AG08395 (cell line): ENCODE measurements at places on chromosomes 7 and 10.

DNA sequence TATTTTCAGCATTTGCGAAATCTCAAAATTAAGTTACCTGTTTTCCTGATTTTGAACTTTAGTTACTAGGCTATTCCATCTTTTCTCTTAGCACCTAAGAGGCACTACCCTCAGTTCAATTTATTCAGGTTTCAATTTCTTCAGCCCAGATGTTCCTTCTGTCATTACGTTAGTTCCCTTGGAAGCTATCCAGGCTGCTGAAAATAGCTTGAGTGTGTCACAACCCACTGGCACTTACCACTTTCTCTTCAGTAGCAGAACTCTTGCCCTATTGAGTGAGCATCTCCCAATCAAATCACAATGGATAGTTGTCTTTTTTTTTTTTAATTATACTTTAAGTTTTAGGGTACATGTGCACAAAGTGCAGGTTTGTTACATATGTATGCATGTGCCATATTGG, 332.7 kb upstream of the LRGUK start:
- DNase-seq, result peak; percentile 39

DNA sequence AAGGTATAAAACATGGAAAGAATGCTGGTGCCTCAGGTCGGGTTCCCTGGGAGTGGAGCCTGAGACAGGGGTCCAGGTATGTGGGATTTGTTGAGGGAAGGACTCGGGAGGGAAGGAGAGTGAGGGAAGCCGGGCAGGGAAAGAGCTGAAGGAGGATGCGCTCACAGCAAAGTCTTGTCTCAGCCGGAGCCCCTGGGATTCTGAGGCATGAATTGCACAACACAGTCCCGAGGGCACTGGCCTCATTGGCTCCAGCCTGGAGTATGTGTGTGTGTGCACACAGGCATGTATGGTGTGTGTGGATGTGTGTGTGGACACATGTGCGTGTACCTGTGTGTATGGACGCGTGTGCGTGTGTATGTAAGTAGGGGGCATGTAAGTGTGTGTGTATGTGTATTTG, 87.4 kb downstream of the WDFY4 start:
- no peak for DNase-seq

- DNase-seq, result no peak
These were observed 4.9 kb upstream of the CHST12 start for GRCh38 chr7:2398506-2398905.

- DNase-seq, result no peak
These were observed 48.1 kb downstream of the PARD3 start for GRCh38 chr10:34766811-34767494.

GRCh38 chr10:62916141-62916603, 100.0 kb upstream of the EGR2 start:
- peak; percentile 84 for DNase-seq

- DNase-seq, result no peak
These were observed 10.9 kb upstream of the PLAU start for GRCh38 chr10:73900064-73900463.

GRCh38 chr7:74430961-74431466, 22.7 kb upstream of the GTF2IRD1 start:
- DNase-seq, result no peak

DNA sequence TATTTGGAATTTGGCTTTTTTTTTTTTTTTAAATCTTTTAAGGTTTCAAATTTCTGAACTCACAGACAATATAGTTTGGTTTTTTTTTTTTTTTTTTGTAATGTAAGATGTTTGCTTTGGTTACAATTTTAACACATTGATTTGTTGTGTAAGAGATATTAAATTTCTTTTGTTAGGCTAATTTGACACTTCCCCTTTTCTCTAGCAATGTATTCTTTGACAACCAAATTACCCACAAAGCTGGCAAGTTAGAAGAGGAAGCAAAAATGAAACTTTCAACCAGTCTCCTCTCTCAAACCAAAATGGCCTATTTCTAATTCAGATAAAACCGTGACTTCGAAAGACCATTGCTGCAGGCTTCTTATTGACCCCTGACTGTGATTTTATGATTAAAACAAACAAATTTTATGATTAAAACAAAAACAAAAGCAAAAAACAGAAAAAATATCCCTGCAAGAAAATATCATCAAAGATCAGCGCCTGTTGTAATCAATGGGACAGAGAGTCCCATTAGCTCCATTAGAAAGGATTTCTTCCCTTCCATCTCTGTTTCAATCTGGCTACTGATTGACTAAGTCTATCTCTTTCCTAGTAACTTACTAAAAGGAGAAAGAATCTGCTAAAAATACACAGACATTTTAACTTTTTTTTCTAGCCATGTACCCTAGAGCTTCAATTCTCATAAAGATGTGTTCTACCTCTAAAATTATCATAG, 489.2 kb downstream of the MDFIC start:
- no peak for DNase-seq

GRCh38 chr10:7491949-7492659, 81.3 kb upstream of the SFMBT2 start:
- no peak for DNase-seq

- DNase-seq, result no peak
These were observed 105.5 kb upstream of the TMEM72 start for GRCh38 chr10:44805466-44806210.

DNA sequence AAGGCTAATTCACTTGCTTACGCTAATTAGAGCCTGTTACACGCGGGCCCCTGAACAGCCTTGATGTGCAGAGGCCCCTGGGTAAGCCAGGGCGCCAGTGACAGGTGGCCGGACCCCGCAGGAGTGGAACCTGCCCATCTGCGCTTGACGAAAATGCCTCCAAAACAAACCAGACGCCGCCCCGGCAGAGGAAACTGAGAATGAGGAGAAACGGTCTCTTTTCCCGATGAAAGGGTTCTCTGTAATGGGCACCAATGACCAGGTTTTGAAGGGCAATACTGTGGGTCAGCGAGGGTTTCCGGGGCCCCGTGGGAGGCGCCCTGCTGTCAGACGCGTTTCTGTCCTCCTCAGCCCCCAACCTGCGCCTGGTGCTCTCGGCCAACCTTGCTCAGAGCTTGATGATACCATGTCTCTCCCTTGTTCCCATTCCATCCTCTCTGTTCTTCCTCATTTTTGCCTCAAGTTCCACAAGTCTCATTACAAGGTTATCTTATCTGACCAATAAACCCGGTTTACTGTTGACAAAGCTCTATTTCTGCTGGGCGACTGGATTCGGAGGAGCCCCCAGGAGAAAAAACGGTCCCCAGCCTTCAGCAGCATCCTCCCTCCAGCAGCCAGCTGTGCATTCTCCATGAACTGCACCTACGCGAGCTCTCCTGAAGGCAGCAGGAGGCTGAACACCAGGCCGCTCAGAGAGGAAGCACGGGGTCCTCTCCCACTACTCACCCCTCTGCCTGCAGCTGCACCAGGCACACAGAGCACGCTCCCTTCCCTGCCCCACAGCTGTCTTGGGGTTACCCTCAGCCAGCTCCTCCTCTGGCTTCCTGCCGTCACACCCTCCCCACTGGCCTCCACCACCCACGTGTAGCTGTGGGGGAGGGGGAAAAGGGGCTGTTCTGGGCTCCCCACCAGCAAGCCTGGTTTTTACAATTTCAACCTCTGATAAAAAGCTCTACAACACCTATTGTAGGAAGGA, 202.0 kb downstream of the MAD1L1 start:
- DNase-seq, result no peak

DNA sequence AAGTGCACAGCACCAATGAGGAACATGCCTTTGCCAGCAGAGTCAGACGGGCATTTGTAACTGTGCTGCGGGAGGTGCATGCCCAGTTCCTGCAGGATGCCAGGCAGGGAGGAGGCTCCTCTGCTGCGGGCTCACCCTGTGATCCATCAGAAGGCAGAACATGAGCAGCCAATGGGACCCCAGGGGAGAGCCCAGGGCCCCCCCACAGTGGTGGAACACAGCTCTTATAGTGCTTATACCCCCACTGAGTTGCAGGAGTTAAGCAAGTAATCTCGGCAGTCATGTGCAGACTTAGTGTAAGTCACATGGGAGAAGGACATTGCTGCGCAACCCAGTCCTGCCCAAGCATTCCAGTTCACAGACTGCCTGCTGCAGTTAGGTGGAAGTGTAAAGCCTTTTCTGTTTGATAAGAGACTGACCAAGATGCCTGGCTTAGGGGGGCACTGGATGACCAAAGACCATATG, 120.3 kb upstream of the TMEM106B start:
- no peak for DNase-seq

GRCh38 chr10:90787393-90788198, 70.2 kb downstream of the HTR7 start:
- peak; percentile 56 for DNase-seq

- no peak for DNase-seq
These were observed 18.0 kb downstream of the RBAK start for GRCh38 chr7:5063698-5064097.

DNA sequence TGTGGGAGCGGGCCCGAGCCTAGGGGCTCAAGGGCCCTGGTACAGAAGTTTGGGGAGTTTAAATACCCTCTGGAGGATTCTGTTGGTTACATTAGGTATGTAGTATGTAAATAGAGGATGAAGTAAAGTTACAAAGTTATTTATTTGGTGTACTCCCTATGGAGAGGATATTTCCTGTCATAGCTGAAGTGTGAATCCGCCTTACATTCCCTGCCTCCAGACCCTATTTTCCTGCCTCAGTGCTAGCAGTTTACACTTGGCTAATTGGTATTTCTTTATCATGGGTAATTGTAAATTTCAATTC, 60.6 kb upstream of the KLF14 start:
- DNase-seq, result no peak

- DNase-seq, result no peak
These were observed 224.7 kb upstream of the SH2B2 start for GRCh38 chr7:102061981-102062390.

- peak; percentile 91 for DNase-seq
These were observed 33.5 kb upstream of the ADAM12 start for GRCh38 chr10:126421756-126422256.

DNA sequence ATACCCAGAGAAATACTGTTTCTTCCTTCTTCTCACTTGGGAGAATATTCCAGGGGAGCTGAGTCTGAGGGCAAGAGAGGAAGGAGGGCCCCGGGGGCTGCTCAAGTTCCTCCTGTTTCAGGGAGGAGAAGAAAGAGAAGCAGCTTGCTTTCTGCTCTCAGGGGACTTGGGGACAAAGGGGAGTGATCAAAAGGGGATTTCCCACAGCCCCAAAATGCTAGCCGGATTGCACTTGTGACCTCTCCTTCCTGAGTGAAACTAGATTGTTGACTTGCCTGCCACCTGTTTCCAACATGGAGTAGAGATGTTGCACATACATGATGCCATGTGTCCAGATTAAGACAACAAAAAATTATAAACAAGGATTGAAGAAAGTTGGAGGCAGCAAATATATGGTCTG, 28.7 kb upstream of the PDCD4 start:
- DNase-seq, result no peak

DNA sequence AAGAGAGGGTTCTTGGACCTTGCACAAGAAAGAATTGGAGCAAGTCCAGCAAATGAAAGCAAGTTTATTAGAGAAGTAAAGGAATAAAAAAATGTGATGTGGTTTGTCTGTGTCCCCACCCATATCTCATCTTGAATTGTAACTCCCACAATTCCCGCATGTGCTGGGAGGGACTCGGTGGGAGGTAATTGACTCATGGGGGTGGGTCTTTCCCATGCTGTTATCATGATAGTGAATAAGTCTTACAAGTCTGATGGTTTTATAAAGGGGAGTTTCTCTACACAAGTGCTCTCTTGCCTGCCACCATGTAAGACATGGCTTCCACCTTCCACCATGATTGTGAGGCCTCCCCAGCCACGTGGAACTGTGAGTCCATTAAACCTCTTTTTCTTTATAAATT, 39.2 kb upstream of the FZD9 start:
- no peak for DNase-seq

GRCh38 chr7:84492098-84493034, 297.8 kb upstream of the SEMA3A start:
- DNase-seq, result peak; percentile 56

- DNase-seq, result no peak
These were observed 10.9 kb downstream of the PDZD8 start for GRCh38 chr10:117364110-117364960.

GRCh38 chr7:34317039-34317438, 341.0 kb upstream of the NPSR1 start:
- no peak for DNase-seq

- DNase-seq, result no peak
These were observed 63.1 kb downstream of the BMPR1A start for GRCh38 chr10:86819567-86819966.

DNA sequence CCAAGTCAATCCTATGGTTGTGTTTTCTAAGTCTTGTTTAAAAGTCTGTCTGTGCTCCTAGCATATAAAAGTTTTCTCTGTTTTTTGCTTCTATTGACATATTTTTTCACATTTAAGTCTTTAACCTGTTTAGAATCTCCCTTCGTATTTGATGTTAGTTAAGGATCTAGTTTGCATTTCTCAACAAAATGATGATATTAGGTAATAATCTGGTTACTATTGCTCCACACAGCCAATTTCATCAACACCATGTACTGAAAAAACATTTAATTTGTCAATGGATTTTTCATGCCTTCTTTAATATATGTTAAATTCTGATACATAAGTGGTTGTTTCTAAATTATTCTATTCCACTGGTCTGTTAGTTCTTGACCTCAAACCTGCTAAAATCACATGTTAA, 17.5 kb upstream of the TSGA13 start:
- DNase-seq, result no peak

GRCh38 chr10:125679436-125679835, 3.5 kb downstream of the TEX36 start:
- DNase-seq, result no peak

- no peak for DNase-seq
These were observed 253.7 kb downstream of the ARHGAP21 start for GRCh38 chr10:24469993-24470392.

DNA sequence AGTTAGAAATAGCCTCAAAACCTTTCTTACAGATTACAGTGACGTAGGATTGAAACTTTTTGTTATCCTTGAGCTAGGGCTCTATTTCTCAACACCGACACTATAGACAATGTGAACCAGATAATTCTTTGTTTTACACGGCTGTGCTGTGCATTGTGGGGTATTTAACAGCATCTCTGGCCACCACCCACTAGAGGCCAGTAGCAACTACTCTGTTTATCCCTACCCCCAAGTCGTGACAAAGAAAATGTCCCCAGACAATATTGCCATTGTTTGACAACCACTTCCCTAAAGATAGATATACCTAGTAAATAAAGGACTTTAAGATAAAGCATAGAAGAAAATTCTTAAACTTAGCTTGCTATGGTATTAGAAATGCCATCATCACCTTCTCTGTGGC, 359.6 kb downstream of the ARL4A start:
- DNase-seq, result no peak

DNA sequence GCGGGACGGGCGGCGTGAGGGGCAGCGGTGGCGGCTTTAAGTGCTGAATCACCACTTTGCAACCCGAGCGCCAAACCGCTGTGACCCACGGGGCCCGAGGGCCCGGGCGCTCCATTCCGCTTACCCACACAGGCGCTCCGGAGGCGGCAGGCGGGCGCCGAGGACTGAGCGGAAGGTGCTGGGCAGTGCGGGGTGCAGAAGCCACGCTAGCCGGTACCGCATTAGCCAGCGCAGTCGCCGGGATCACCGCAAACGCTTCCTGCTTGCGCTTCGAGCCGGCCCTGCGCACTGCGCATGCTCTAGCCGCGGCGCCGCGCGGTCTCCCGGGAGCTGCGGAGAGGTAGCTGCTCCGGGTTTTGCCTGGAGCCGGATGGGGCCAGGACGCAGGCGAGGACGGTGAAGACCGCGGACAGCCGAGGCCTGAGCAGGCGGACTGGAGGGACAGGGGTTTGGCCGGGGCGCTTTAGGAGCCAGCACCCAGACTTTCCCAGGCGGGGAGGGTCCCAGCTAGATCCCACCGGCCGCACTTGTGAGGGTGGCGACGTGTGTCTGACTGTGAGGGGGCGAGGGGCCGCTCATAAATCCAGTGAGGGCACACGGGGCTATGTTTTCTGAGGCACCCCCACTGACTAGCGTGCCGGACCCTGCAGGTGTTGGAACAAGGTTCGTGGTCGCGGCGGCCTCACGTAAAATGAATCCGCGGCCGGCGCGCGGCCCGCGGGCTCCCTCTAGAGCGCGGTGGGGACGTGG, at the start of gene IDE:
Gene IDE (minus strand): TSS at position 296 of the 750 bp plus-strand sequence. CDS start 74 bp downstream, at position 222.
- DNase-seq, result peak; percentile 93
